Hypothalamus (tissue), 51 donors: ENCODE measurements at places on chromosomes 5 and 9.

DNA sequence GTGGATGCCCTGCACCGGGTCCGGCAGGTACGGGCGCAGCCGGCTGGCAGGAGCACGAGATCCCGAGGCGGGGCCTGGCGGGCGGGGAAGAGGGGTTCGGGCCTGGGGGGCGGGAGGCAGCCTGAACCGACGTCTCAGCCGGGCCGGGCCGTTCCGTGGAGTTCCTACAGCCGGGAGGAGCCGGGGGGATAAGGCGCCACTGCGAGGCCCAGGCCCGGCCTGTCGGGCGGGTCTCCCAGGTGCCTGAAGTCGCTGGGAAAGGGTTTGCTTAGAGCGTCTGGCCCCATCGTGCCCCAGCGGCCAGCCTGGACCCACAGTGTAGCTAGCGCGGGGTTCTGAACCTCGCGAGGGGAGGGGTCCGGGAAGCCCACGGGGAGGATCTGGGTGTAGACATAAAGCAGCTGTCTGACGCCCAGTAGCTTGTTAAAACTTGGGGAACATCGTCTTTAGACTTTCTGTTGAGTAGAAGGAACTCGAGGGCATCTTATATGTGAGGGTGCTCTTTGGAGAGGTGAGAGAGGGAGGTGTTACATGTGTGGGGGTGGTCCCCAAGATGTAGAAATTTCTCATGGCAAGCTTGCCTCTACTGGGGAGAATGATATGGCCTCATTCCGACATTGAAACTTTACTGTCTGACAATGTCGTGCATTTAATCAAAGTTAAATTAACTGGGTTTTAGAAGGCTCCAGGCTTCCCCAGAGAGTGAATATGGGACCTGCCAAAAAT, 524 bp downstream of the FUBP3 start:
- no peak for DNase-seq

DNA sequence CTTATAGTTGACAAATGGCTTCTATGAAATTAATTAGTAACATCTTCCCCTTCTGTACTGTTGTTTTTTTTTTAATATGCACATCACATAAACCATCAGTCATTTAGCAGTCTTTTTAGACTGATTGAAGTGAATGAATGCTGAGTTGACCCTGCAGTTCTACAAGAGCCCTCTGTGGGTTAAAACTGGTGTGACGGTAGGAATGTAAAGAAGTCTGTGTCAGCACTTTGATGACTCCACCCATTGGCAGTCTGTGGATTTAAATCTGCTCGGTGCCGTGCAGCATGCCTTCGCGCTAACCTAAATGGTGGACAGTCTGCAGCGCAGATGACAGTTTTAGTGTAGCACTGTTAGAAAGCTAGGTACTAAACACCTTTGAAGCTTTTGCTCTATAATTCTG, 3.1 kb downstream of the GTF3C4 start:
- DNase-seq, result no peak

DNA sequence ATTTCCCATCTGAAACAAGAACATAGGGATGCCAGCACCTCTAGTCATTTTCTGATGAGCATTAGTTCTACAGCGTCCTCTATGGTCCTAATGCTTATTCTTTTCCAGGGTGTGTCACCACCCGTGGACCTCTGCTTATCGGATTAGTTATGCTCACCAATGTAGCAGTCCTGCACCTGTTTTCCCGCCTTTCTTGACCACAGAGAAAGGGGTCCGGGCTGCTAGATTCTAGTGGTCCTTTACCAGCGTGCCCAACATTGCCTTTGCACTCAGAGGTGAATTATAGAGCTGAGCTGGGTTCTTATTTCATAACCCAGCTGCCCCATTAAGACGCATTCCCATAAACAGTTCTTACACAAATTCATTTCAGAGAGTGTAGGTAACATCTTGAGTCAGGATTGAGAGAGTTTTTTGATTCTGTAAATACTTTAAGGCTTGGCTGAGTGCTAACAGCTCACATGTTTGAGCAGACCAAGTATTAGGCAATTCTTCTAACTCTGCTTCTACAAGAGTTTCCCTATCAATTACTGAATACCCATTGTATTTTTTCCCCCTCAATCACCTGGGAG, 2205.1 kb upstream of the C9orf72 start:
- DNase-seq, result no peak

DNA sequence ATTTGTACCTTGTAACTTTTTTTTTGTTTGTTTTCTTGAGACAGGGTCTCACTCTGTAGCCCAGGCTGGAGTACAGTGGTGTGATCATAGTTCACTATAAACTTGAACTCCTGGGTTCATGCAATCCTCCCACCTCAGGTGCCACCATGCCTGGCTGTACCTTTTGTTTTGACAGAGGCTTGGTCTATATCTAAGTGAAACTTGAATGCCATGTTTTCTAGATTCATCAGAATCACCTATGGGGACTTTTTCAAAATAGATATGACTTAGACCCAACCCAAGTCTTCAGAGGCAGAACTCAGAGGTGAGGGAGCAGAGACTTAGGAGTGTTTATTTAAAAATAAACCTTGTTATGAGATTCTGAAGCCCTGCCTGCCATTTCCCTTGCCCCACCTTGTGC, 128.4 kb downstream of the PTTG1 start:
- no peak for DNase-seq

DNA sequence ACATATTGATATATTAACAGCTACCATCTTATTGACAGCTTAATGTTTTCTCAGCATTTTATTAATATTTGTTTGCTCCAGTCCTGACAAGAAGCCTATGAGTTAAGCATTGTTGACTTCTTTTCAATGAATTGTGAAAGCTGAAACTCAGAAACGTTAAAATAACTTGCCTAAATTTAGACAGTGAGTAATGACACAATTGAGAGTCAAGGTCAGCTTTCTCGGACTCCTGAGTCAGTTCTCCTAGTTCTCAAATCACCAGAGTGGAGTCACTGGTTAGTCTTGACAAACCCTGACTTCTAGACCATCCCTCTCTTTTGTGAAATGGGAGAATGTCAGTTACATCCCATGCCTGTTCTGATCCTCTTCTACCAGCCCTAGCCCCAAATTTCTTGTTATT, 222.7 kb upstream of the ACO1 start:
- DNase-seq, result no peak

GRCh38 chr5:33675958-33676464, 215.8 kb downstream of the ADAMTS12 start:
- DNase-seq, result no peak

DNA sequence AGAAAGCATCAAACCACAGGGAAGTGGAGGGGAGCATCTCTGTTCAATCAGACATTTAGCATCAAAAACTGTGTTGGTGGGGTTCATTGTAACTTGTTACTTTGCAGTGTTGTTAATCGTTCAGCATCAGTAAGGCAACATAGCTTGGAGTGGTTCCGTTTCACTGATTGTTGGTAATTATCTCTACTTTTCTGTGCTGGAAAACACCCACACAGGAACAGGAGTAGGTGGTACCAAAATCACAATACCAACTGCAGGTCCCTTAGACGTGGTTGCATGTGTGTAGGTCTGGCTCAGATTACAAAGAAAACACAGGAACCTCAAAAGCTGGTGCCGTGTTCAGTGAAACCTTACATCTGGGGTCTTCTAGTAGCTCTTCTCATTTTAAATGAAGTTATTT, 146.8 kb downstream of the RNF180 start:
- DNase-seq, result no peak

DNA sequence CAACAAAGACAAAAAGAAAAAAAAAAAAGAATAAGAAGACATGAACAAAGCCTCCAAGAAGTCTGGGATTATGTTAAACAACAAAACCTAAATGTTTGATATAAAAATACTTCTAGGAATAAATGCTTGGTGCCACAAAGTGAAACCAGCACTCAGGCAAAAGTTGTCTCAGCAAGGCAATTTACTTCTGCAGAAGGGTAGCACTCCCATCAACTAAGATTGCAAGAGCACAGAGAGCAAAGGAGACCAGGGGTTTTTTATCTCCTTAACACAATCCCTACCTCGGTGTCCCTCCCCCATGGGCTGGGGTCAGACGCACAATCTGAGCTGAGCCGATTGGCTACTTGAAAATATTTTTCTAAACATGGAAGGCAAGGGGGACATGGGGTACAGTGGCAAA, 381.3 kb upstream of the SLC24A2 start:
- DNase-seq, result no peak

DNA sequence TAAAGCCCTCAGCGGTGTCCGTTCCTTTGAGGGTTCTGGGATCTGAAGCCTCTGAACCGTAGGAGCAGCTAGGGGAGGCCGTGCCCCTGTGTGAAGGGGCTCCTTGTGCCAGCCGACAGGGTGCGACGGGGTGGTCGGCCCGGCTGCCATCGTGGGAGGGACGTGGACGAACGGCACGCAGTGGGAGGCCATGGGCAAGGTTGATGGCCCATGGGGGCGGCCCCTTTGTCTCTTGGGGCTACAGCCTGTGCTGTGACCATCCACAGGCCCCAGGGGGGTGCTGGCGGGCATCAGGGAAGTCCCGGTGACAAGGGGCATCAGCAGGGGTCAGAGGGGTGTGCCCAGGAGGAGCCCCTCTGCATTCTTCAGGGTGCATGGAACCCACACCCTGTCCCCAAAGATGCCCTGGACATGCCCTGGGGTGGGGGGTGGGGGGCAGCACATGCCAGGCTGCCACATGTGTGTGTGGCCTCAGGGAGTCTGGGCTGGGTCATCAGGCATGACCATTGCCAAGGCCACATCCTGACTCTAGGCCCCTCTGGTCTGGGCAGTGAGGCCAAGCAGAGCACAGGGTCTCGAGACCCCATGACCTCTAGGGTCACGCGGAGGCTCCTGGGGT, 49.6 kb upstream of the CACNA1B start:
- no peak for DNase-seq

DNA sequence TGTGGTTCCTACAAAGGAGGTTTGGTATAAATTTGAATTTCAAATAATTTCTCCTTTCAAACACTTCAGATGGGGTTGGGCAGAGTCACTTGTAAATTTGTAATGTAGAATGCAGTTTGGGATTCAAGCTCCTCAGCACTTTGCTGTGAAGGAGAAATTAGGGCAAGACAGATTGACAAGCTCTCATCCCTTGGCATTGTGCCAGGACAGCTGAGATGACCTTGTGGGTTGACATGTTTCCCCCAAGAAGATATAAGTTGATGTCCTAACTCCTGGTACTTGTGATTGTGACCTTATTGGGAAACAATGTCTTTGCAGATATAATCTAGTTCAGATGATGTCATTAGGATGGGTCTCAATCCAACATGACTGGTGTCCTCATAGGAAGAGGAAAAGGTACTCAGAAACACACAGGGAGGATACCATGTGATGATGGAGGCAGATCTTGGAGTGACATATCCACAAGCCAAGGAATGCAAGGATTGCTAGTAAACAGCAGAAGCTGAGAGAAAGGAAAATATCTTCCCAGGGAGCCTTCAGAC, 408.3 kb downstream of the MED10 start:
- DNase-seq, result no peak

- no peak for DNase-seq
These were observed 20.3 kb downstream of the RABGAP1 start for GRCh38 chr9:122961139-122961538.

GRCh38 chr9:107890921-107891465, 401.4 kb upstream of the KLF4 start:
- no peak for DNase-seq

- no peak for DNase-seq
These were observed 18.1 kb upstream of the DMRT2 start for GRCh38 chr9:1031951-1032601.

DNA sequence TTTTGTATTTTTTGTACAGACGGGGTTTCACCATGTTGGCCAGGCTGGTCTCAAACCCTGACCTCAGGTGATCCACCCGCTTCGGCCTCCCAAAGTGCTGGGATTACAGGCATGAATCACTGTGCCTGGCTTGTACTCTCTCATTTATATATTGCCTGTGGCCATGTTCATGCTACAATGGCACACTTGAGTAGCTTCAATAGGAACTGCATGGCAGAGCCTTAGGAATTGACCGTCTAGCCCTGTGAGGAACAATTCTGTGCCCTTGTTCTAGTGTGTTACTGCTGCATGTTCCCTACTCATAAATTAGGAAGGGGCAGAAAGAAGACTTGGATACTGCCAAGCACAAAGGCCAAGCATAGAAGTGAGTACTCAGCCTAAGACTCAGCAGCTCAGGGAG, 104.2 kb downstream of the LIFR start:
- DNase-seq, result no peak

GRCh38 chr5:85814596-85814995, 803.1 kb upstream of the COX7C start:
- DNase-seq, result no peak

- DNase-seq, result no peak
These were observed 8.8 kb downstream of the FAM200C start for GRCh38 chr5:160390787-160391696.

- no peak for DNase-seq
These were observed 1.3 kb upstream of the LURAP1L start for GRCh38 chr9:12773562-12773961.

DNA sequence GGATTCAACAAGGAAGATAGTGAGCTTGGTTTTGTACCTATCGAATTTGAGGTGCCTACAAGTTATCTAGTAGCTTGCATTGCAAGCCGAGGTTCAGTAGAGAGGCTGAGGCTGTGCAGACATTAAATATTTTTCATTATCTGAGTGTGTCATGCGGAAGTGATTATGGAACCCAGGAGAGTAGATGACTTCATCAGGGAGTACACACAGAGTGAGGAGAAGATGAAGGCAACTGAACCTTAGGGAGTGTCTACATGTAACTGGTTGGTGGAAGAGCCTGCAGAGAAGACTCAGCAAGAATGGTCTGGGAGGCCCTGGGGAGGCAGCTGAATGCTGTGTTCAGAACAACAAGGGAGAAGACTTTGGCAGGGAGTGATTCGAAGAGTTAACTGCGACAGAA, 393.9 kb downstream of the ARHGEF28 start:
- DNase-seq, result no peak

DNA sequence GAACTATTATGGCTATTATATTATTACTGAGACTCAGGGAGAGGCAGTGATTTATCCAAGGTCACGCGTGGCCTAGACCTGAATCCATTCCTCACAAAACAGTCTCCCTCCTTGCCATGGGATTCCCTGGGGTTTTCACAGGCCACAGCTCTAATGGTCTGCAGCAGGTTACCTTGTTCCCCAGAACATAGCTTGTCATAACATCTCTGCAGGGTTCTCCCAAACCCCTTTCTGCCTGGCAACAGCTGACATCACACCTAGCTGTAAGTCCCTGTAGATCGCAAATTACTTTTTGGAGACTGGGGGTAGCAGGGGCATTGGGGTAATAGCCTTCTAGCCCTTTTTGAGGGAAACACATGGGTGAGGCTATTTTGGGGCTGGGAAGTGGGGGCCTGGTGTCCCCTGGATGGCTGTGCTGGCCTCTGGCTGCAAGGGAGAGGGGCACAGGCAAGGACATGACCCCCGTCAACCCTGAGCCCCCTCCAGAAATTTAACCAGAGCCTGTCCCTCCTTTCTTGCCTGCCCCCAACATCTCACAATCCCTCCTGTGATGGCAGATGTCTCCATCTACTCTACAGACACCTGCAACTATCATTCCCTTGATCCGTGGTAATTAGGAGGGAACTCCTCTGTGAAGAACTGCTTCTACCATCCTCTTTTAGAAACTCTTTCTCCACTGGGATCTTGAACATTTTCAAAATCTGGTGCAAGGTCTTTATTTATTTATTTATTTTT, 1.3 kb downstream of the CD74 start:
- no peak for DNase-seq

DNA sequence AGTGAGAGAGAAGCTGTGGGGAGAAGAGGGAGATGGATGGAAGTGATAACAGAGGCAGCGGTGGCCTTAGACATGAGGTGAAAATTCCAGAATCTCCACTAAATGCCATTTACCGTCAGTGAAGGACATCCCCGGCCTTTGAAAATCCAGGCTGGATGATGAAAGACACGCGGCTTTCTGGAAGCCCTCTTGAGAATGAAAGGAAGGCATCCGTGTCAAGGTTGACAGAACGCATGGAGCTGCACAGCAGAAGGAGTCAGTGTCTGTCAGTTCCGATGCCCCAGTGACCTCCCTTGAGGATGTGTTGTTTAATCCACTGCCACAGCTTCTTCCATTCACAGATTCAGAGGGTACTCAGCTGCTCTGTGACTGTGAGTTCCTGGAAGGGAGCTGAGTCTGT, 114.9 kb downstream of the ICE1 start:
- DNase-seq, result no peak
